ENCODE measurements at places on chromosomes 7 and 10.
A peak's percentile ranks its signal among the peaks of the same experiment; 100 is the strongest.

GRCh38 chr7:137366995-137367394 is 23.5 kb upstream of the PTN start:
- DNase-seq: no peak

DNA sequence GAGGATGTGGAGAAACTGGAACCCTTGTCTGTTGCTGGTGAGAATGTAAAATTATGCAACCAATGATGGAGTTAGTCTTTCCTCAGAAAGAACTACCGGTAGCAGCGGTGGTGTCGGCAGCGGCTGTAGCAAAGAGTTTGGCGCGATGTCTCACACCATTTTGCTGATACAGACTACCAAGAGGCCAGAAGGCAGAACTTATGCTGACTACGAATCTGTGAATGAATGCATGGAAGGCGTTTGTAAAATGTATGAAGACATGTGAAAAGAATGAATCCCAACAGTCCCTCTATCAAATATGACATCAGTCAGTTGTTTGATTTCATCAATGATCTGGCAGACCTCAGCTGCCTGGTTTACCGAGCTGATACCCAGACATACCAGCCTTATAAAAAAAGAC is 10.6 kb downstream of the CLEC2L start:
- DNase-seq: no peak

GRCh38 chr7:48144291-48144768 is 26.9 kb upstream of the ABCA13 start:
- no peak for DNase-seq

GRCh38 chr7:22287412-22287811 is 69.5 kb downstream of the RAPGEF5 start:
- DNase-seq: no peak

GRCh38 chr7:156640949-156641485 is 443 bp downstream of the RNF32 start:
- peak; percentile 49 for DNase-seq

DNA sequence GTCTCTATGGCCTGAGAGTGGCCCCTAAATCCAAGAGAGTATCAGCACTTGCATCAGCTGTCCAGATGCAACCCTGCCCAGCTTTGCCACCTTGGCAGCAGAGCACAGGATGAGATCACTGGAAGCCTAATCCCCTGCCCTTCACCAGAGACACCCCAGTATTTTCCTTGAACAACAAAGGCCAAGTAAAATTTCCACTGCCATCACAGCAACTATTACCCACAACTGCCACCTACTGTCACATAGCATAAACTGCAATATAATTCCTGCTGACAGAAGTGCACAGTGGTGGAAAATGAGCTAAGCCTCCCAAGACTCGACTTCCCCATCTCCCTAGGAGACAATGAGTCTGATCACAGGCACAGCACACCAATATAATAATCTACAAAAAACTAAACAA is 462.8 kb upstream of the ZWINT start:
- DNase-seq: no peak

DNA sequence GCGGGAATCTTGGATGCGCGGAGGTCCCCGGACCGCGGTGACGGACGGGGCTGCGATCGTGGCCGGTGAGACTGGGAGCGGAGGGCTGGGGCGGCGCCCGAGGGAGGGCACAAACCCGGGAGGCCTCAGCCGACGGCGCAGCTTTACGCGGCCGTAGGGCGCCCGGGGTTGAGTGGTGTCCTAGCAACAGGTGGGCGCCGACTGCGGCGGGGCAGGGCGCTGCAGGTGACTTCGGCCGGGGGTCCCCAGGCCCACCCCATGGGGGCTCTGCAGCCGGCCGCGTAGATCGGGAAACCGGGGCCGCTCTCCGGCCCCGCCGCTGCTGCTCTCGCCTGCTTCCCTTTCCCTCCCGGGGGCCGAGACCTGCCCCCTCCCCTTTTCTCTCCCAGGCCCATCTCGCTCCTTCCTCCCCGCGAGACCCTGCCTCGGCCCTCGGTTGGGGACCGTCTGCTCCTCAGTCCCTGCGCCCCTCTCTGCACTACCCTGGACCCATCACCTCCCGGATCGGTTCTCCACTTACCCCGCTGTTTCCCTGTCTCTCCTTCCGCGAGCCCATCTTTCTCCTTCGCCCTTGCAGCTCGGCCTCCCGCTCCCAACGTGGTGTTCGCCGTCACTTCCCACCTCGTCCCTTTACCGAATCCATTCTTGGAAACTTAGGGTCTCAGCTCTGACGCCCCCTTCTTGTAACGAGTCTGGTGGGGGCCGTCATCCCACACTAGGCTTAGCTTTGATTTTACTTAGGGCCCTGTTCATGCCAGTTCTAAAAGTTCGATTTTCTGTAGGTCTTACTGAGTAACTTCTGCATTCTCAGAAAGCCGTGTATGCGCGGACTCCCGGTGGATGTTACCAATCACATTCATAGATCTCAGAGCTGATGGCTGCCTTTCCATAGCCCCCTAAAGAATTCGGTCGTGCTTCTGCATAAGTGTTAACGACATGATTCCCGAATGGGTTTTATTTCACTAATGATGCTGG is 18.5 kb upstream of the ACBD5 start:
- DNase-seq: peak; percentile 39

GRCh38 chr7:47622586-47622945 is 40.7 kb upstream of the TNS3 start:
- no peak for DNase-seq

DNA sequence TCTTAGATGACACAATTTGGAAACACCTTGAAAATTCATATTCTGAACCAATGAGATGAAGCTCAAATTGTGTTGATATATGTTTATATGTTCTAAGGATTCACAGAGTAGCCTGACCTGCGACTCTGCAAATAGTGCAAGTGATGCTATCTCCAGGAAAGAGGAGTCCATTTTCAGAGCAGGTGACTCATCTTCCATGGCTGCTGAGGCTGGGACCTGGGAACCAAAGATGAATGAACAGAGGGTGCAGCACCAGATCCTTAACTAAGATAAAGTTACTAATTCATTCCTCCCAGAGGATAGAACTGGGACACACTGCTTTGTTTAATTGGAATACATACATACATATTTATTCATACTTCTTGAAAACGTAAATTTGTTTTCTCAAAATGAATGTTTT is 240.6 kb upstream of the SEMA3C start:
- no peak for DNase-seq
